ENCODE measurements at places on chromosomes 6 and 20.
A peak's percentile ranks its signal among the peaks of the same experiment; 100 is the strongest.

DNA sequence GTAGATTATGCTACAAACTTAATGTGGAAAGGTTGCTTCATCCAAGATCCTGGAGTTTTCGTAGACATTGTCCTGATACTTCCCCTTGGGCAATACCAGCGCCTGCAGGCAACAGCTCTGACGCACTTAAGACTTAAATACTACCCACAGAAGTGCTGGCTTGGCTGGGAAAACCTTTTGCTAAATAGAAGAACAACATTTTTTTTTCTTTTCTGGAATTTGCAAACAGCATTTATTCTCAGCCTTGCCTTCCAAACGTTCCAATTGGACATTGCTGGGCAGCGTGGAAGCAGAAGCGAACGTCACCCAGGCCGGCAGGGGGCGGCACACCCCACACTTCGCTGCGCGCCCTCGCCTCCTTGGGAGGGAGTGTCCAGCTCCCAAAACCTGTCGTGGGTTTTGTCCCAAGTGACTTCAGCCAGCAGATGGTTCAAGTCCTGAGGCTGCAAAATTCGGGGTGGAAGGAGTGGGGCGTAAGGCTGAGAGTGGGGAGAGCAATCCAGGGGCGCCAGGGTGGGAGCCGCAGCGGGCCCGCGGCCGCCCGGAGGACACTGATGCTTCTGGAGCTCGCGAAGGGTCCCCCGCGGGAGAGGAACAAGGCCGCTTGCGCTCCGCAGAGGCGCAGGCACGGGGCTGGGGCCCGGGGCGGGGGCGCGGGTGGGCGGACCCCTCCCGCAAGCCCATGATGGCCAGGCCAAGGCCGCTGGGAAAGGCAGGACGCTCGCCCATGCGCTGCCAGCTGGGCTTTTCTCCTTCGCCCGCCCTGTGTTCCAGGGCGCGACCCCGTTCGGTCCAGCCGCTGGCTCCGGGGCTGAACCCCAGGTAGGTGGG lies 60.8 kb upstream of the MAP3K4 start:
- DNase-seq, result peak; percentile 58

- no peak for DNase-seq
Observed at GRCh38 chr20:33925867-33926266, 67.8 kb upstream of the RALY start.

DNA sequence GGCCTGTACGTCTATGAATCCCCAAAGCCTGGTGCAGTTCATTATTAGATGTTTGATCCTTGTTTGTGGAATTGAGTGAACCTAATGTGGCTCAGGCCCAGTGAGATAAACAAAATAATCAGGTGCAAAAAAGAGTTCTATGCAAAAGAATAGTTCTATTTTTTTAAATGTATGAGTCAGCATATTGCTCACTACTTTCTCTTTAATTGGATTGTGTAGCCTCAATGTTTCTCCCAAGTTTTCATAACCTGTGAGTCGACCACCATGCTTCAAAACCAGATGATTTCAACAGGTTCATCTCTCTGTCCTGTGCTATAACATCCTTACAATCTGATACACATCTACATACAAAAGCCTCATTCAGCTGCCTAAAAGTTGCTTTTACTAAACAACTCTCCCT lies 116.5 kb upstream of the HDAC2 start:
- no peak for DNase-seq

DNA sequence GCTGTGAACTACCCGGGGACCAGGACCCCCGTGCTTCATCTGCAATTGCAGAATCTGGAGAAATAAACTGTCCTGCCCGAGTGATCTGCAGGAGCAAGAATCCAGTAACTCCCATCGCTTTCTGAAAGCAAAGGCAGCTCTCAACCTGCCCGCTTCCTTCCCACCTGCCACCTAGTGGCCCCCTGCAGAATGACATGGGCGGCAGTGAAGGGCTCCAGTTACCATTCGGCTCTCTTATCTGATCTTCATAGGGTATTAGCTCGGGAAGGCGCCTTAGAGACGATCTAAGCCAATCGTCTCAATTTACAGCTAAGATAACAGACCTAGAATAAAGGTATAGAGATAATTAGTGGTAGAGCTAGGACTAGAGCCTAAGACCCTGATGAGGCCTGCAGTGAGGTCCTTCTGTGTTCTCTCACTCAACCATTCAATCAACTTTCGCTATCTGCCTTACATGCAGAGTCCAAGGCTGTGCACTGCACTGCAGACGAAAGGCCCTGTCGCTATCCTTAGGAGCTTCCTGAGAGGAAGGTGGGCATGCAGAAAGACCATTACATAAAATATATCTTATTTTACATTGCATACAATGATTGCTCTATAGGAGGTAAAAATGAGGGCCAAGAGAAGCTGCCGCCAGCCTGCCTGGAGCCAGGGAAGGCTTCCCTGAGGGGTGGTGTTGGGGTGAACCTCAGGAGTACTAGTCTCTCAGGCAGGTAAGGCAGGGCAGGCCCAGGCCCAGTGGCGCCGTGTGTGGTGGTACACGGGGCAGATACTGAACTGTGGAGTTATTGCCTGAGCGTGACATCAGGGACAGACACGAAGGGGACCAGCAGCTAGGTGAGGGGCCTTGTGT lies 7.1 kb upstream of the PSMG4 start:
- peak; percentile 66 for DNase-seq

DNA sequence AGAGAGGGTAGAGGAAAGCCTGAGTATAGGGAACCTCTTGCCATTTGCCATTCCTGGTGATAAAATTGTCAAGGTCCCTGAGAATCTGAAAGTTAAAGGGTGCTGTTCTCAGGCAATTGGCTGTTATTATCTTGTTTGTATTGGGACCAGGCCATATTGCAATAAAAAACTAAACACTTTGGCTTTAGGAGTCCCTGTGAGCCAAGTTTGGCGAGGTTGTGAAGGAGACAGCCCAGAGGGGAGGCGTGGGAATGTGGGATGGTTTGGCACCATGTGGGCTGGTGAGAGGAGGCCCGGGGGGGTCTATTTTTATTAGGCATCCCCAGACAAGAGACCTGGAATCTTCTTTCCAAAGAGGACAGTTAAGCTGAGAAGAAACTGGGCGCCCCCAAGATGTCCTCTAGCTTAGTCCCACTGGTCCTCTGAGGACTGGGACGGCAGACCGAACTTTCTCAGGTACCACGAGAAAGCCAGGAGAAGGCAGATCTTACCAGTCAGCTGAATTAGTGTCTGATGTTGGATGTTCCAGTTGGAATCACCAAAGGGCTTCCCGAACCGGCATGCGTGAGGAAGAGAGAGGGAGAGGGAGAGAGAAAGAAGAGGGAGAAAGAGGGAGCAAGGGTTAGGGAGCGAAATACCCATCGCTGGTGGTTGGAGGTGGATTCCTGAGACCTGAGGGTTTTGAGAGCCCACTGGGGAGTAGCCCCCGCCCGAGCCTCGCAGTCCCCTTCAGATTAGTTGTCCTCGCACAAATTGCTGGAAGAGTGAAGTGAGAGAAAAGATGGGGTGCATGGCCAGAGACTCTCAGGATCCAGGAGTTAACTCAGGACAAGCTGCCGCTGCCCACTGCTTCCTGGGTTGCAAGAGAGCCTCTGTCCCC lies 24.4 kb downstream of the DYNLT1 start:
- no peak for DNase-seq

DNA sequence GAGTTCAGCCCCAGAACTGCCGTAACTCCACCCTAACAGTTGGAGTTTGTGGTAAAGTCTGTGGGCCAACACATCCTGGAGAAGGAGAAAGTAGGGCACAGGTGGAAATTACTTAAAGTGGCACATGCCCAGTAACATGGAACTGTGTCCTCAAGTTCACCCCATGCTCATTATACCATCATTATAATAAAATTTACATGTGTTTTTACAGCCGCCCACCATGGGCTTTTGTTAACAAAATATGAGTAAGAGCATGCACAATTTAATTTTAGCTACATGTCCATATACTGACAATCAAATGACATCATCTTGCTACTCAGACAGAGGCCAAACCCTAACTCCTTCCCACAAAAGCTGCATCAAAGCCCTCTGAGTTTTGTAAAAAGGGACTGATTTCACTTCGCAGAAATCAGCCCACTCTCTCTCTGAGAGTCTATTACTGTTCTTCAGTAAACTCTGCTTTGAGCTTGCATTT lies 17.3 kb upstream of the ELOVL4 start:
- DNase-seq, result no peak

DNA sequence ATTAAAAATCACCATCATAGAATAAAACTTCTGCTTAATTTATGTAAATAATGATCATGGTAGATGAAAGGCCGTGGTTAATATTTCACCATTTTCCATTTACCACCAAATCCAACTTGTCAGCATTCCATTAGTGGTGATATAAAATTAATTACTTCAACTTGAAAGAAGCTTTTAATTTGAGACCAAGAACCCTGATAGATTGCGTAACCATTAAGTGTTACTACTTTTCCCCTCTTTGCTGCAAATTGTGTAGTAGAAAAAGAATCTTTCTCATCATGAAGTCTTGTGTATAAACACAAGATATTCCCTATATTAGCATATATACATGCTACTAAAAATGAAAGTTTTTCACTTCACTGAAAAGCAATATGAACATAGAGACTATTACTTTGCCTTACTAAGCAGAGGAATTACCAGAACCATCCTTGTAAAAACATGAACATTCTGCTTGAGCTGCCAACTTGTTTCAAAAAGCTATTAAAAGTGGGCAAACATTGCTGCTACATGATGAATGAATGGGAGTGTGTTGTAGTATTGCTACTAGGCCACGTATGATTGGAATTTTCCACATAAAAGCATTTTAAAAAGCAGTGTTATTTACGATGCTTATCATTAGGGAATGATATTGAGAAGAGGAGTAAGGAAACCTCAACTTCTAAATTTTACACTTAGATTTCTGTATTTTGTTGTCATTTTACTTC lies 35.0 kb downstream of the STX11 start:
- no peak for DNase-seq

DNA sequence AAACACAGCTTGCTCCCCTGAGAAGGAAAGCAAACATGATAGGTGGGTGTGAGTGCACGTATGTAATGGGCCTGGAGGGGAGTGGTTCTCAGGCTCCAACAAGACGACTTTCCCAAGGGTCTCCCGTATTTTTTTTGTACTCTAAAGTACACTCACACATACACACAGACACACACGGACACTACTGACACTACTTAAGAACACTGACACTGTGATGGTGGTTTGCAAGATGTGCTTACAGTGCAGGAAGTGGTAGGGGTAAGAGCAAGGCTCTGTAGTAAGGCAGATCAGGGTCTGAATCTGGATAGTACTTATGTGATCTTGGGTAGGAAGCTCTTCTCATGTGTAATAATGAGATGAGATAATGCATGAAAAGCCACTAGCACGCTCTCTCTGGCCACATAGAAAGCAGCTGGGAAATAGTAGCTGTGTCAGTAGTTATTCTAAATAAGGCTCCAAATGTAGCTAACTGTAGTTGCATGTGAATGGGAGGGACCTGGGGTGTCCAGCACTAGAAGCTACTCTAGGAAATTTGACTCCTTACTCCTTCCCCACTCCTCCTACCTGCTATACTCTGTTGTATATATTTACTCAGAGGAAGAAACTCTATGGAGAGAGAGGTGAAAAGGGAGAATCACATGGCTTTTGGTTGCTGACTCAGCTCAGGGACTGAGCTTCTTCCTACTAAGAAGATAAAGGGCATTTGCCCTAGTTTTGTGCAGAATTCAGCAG lies 8.4 kb upstream of the ZBTB24 start:
- no peak for DNase-seq

DNA sequence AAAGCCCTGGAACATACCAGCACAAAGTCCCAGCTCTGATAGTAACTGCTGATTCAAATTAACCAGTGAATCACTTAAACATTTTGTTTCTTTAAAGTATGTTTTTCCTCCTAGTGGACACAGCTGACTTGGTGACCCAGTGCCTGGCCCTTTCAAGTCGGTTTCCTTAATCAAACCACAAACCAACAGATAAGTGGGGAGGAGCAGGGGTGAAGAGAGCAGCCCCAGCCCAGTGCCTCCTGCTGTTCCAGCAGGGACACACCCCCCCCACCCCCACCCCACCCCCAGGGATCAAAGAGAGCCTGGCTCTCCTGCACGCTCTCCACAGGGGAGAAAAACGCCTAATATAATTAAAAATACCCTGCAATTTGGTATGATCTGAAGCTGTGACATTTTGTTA lies 55.4 kb upstream of the TBXT start:
- DNase-seq, result no peak

GRCh38 chr6:52640916-52641315 lies 30.0 kb upstream of the TMEM14A start:
- no peak for DNase-seq

DNA sequence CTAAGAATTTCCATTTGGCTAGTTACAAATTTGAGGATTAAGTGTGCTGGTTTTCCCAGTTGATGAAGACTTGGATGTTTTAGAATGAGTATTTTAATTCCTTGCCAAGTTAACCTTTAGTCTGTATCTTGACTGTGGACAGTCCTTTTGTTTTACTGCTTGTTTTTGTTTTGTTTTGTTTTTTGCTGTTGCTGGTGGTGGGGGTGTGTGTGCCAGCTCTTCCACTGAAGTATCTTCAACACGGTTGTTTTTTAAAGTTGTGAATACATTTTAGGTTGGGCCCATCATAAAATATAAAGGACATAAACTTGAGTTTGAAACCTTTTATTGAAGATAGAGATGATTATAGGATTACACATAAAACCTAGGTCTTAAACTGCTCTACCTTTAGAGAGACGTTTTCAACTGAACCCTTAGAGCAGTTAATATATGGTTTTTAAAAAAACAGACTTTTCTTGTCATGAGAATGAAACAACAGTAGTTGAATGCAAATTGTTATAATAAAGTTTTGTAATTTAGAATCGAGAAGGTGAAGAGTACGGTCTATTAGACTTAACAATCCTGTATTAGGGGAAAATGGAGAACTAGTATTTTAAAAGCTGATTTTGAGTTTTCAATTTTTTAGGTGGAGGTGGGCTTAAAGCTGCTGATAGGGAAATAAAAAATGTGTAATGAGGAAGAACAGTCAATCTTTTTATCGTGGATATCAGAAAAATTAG lies 4.0 kb downstream of the QKI start:
- DNase-seq, result no peak

GRCh38 chr20:18466574-18466893 lies 296 bp downstream of the DZANK1 start:
- DNase-seq, result no peak

GRCh38 chr6:50952092-50952907 lies 133.6 kb downstream of the TFAP2B start:
- DNase-seq, result no peak

- peak; percentile 47 for DNase-seq
Observed at GRCh38 chr6:11202513-11203305, 29.8 kb downstream of the NEDD9 start.

DNA sequence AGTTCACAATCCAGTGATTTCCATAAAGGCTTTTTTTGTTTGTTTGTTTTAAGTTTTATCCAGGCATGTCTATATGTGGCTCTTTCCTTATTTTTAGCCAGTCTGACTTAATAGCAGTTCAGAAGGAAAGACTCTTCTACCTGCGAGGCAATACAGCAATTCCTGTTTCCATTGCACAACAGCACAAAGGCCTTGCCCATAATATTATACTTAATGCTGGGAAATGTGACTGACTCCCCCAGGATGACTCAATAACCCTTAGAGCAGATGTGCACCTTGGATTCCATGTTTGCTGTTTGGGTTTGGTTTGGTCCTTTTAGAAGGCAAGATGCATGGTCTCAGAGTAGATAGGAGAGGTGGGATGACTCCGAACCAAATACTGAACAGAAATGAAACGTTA lies 184.1 kb downstream of the MTFR2 start:
- no peak for DNase-seq

GRCh38 chr20:50224531-50225255 lies 34.1 kb downstream of the CEBPB start:
- no peak for DNase-seq

All from hippocampal formation (tissue), 2 donors.